ENCODE measurements at places on chromosomes 13 and 19. TPM values are rescaled to one million over a fixed set of nuclear protein-coding genes. Genes with fewer than 3 reads are reported as not detected.

Gene TEX29
- 0.67 TPM for total RNA-seq

Gene FUT1
- 0.21 TPM for total RNA-seq

Gene SULT2B1
- total RNA-seq: not detected

DNA sequence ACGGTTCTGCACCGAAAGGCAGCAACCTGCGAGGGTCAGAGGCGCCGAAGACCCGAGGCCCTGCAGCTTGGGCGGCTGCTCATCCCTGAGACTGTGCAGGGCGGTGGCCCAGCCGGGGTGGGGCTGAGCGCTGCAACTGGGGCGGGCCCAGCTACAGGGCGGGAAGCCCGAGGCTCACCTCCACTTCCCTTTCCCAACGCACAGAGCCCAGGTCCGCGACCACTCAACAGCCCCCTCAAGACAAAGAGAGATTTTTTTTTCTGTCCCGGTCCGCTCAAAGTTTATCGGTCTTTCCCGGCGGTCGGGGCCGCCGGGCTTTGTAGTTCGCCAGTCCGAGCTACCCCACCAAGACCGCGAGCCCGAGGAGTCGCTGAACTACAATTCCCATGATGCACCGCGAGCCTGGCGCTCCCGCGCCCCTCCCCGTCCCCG, 573 bp downstream of the KATNAL1 start:
- no peaks in the 10 kb centered on the region for H3K36me3 ChIP-seq
- DNase-seq: peak; percentile 94
- H3K27ac ChIP-seq: peak overlapping the region; percentile 57
- H3K27me3 ChIP-seq: no peaks in the 10 kb centered on the region
- peak overlapping the region; percentile 87 for H3K4me3 ChIP-seq

Gene ZNF836
- total RNA-seq: 12.9 TPM

Data from natural killer cell treated with Interleukin-12 subunit alpha and Interleukin-12 subunit beta and Interleukin-15 and Interleukin-18, amount 100 ng/mL, for 72 hours (primary cell).